ENCODE measurements at places on chromosomes 3 and 15.

GRCh38 chr15:70093481-70094319 lies 4.0 kb downstream of the TLE3 start:
- DNase-seq, result no peak

- DNase-seq, result no peak
Measured at GRCh38 chr3:27244374-27244773, 124.8 kb downstream of the NEK10 start.

GRCh38 chr3:193716150-193716549 lies 123.1 kb downstream of the OPA1 start:
- no peak for DNase-seq

- no peak for DNase-seq
Measured at GRCh38 chr3:18556503-18557135, 131.5 kb upstream of the SATB1 start.

DNA sequence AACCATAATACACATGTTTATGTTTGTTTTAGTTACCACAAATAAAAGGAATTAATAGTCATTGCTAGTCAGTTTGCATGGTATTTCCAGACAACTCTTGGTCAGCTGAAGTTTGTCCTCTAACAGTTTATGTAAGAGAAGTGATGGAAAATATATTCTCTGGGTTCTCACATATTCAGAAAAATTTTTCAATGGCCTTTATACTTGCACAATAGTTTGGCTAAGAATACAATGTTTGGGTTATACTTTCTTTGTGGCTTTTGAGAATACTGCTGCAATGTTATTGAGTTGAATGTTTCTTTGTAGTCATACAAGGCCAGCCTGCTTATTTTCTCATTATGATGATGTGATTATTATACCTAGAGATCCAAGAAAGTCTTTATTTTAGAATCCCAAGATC lies 133.9 kb downstream of the RAP2B start:
- no peak for DNase-seq

GRCh38 chr15:66846031-66846430 lies 144.0 kb downstream of the SMAD6 start:
- no peak for DNase-seq

DNA sequence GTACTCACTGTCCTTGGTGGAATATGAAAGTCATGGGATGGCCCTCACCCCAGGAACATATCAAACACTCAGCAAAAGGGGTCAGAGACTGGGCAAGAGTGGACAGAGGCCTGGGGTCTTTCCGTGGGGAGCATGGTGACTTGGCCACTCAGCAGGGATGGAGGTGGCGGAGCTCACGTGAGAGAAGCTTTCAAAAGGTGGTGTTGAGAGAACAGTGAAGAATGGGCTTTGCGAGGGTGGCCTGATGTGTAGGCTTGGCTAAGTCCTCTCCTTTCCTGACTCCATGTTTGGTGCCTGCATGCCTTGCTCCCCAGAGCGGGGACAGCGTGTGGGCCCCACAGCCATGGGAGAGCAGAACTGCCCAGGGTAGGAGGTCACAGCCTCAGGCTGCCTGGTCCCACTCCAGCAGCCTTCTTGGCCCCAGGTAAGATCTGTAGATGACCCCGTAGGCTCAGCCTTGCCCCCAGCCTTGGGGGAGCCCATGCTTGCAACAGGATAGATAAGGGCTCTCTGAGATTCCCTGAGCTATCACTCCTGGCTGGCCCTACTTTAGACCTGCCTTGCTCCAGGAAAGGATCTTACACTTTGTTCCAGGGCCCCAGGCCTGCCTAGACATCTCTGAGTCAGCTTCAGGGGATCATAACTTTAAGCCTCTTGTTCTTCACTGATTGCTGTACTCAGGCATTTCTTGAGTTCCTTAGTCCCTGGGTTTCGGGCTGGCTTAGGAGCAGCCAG lies 17.0 kb downstream of the RPLP1 start:
- no peak for DNase-seq

GRCh38 chr3:140617135-140617534 lies 60.7 kb upstream of the TRIM42 start:
- no peak for DNase-seq

- no peak for DNase-seq
Measured at GRCh38 chr3:31227131-31227562, 305.6 kb upstream of the STT3B start.
